ENCODE measurements at places on chromosomes 6 and 20.

DNA sequence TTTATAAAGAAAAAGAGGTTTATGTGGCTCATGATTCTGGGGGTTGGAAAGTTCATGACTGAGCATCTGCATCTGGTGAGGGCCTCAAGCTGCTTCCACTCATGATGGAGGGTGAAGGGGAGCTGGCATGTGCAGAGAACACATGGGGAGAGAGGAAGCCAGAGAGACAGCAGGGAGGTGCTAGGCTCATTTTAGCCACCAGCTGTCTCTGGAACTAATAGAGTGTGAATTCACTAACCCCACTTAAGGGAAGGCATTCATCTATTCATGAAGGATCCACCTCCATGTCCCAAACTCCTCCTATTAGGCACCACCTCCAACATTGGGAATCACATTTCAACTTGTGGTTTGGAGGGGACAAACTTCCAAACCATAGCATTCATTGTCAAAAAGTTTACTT lies 137.3 kb upstream of the PMEPA1 start:
- DNase-seq = no peak

GRCh38 chr6:137427656-137428290 lies 66.4 kb downstream of the OLIG3 start:
- DNase-seq = no peak

DNA sequence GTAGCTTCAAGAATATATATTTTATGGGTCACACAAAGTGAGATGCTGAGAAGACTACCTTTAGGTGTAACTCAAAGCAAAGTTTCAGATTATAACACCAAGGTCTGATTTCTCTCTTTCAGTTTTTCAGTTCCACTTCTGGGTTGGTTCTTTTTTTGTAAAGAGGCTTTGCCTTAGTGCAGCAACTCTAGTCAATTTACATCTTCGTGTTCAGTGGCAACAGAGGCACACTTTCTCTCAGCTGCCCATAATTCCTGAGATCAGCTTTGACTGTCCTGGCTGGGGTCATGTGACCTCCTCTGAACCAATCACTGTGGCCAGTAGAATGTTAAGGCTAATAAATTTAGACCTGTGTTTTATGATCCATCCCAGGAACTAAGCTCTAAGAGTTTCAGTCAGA lies 120.2 kb downstream of the TINAG start:
- no peak for DNase-seq

- DNase-seq = no peak
These were observed 3.6 kb upstream of the VSTM2L start for GRCh38 chr20:37899105-37900045.

- DNase-seq = no peak
These were observed 207.7 kb upstream of the SNX9 start for GRCh38 chr6:157615420-157615769.

DNA sequence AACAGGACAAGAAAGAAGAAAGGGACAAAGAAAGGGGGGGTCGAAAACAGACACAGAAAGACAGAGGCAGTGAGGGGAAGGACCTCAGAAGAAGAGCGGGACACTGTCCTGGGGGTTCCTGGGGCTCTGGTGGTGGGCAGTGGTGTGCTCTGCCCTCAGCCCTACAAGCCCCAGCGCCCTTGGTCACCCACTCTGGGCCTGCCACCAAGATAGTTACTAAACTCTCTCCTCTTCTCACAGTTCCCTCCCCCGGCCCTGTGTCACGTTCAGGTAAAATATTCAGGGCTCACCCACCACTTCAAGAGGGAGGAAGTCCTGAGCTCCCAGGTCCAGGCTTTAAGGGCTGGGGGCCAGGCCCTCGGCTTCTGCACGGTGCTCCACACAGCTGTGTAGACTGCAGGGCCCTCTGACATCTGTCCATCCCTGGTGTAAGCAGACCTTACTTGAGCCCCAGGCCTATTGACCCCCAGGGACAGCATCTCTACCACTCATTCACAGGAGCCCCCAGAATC lies 87.4 kb downstream of the MRPL14 start:
- no peak for DNase-seq

All from right kidney (tissue), 9 donors.